Activated CD4-positive, alpha-beta T cell treated with anti-CD3 and anti-CD28 coated beads, Interleukin-2, amount 50 U/mL, for 1 hour (primary cell): ENCODE measurements at places on chromosomes 16 and 17.

DNA sequence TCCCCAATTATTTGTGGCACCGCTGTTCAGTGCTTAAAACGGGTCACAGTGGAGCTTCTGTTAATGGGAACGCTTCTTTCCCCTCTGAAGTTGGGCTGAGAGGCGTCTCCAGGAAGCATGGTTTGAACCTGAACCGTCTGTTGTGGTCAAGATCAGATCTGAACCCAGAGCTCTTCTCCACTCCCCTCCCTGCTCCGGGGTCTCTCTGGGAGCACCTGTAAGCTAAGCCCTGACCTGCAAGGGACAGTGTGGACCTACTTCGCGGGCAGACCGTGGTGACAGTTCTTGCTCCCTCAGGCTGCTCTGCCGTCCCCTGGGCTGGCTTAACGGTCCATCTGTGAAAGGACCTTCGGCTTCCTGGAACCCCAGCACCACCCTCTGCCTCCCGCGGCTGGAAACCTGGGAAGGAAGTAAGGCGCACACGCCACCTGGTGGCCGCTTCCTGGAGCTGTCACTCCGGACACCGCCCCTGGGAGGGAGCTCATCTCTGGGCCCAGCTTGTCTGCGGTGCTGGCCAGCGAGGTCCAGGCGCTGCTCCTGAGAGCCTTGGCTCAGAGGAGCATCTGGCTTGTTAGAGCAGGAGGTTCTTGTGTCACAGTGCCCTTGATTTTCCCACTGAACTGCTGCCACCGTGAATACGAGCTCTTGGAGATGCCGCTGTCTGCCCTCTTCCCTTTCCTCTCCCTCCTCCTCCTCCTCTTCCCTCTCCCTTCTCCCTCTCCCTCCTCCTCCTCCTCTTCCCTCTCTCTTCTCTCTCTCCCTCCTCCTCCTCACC lies 518.5 kb upstream of the EEF2KMT start:
- peak; percentile 1 for DNase-seq

- DNase-seq: peak; percentile 51
These were observed 8.2 kb downstream of the ADCY7 start for GRCh38 chr16:50274326-50275097.

GRCh38 chr17:76254275-76254674 lies 10.9 kb upstream of the UBALD2 start:
- no peak for DNase-seq

DNA sequence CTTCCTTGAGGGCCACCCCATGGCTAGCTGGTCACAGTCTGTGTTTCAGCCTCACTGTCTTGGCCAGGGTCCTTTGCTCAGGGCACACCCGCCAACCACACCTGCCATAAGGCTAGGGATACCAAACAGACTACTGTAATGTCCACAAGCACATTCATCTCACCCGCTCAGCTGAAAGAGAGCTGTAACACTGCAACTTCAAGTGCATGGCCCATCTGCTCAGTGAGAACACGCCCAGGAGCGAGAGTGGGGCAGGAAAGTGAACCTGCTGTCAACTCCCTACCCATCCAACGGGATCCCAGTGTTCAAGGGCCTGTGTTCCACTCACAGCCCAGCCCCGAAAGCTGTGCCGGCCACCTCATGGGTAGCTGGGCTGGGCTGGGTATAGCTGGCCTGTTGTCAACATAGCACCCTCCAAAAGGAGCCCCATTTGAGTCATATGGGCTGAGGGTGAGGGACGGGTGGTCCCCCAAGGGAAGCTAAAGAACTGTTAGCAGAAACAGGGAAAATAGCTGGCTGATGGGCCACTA lies 55.7 kb downstream of the SCNN1B start:
- DNase-seq: no peak

GRCh38 chr17:3639981-3640596 lies 3.5 kb downstream of the CTNS start:
- no peak for DNase-seq

- no peak for DNase-seq
These were observed 190.7 kb upstream of the DYNLRB2 start for GRCh38 chr16:80350061-80350460.

- no peak for DNase-seq
These were observed 4.0 kb downstream of the WBP2 start for GRCh38 chr17:75850928-75851692.

DNA sequence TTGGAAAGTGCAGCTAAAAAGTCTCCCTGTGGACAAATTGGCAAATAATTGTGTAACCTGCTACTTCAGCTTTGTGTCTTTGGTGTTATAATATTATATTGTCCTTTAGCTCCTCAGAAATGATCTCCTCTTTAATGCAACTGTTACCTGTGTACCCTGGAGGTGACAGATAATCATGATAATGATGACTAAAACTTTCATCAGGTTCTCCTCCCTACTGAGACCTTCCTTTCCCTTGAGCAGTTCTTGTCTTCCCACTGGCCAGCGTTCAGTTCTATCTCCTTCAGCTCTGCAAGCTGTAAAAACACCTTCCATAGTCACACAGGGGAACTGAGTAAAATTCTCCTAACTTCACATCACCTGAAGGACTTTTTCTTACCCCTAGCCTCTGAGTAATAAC lies 14.7 kb downstream of the KRT12 start:
- no peak for DNase-seq

DNA sequence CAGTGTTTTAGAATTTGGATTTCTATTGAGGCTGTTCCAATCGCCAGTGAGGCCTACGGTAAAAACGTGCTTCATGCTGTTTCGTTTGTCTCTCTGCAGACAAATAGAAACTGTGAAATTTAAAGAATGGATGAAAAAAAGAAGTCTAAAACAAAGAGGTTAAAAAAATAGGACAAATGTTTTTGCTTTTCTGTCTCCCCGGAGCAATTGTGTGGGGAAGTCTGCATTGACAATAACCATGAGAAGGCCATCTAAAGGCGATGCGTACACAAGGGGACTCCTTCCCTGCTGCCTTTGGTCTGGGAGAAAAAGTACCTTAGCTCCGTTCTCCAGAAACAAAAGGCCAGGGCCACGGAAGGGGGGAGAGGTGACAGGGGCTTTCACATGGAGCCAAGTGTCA lies 4.6 kb upstream of the ZFHX3 start:
- no peak for DNase-seq

GRCh38 chr16:49559242-49559641 lies 185.6 kb downstream of the C16orf78 start:
- DNase-seq: no peak

GRCh38 chr17:67588326-67588725 lies 129.4 kb upstream of the NOL11 start:
- no peak for DNase-seq

DNA sequence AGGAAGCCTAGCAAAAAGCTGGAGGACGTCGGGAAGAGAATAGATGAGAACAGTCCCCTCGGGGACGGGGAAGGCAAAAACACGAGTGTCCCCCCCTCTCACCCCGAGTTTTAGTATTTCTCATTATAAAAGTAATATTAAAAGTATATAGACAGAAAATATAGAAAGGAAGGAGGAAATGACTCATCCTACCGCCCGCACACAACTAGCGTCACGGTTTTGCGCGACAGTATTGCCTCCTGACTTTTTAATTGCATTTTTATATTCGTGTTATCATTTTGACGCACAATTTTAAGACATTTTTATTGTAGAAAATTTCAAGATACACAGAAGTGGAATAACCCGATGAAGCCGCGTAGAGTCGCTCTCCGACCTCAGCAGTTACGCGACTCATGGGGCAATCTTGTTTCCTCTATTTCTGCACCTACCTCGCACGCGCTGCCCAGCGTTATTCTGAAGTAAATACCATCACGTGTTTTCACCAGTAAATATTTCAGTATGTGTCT lies 652 bp upstream of the SLC25A19 start:
- peak; percentile 66 for DNase-seq

DNA sequence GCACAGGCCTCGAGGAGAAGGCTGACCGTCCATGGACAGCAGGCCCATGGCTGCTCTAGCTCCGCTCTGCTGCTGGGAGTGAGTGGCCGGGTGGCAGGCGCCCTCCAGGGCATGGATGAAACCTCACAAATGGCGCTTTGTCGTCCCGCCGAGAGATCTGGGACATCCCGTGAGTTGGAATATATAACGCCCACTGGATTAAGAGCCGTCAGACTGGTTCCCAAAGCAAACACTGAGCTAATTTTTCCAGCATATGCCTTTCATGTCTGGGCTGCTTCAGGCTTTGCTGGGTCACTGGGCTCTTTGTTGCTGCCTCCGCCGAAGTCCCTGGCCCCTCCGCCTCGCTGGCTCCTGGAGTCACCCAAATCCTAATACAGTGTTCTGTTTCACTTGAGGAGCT lies 266.3 kb downstream of the FOXL1 start:
- no peak for DNase-seq

DNA sequence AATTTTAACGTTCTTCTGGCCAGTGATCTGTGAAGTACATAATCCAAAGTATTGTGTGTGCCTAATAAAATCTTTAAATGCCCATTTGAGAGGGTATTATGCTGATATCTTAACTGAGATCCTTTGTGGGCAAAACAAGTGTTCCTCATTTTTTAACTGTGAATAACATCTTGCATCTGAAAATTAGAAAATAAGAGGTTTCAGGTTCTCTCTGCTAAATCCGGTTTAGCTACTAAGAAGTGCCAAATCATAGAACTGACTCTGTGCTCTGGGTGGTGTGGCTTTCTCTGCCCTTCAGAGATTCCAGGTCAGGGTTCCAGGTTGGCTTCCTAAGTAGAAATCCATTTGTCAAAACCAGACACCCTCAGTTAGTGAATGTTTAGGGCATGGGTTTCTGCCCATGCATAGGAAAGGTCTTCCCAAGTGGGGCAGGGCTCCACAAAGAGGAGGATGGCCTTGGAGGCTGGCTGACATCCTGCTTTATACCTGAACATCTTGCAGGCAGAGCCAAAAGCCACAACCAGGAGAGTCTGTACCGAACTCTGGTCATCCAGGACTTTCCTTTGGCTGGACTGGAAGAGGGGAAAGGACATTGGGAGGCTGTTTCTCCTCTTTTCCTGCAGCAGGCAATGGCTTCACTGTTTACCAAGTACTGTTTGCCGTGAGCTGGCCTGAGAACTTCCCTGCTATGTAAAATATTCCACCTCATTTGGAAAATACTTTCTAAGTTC lies 8.5 kb downstream of the ALDH3A2 start:
- DNase-seq: no peak

DNA sequence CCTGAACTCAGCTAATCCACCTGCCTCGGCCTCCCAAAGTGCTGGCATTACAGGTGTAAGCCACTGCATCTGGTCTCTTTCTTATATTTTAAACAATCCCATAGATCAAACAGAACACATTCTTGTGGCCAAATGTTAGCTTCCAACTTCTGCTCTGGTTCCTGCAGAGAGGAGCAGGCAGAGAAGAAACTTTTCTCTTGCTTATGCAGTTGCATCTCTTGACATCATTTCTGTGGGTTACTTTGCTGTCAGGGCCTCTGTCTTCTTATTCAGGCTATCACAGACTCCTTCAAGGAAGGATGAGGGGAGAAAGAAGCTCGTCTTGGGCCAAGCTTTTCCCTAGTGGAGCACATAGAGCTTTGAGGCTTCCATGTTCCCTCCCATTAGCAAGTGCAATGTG lies 7.8 kb downstream of the HSD17B2 start:
- no peak for DNase-seq

GRCh38 chr17:72120642-72121163 lies at the start of gene SOX9:
Gene SOX9, plus strand, starts transcription at chr17:72121020. Its CDS starts 372 bp downstream, at chr17:72121392.
- DNase-seq: no peak

GRCh38 chr16:49913720-49914119 lies 57.8 kb upstream of the ZNF423 start:
- no peak for DNase-seq

DNA sequence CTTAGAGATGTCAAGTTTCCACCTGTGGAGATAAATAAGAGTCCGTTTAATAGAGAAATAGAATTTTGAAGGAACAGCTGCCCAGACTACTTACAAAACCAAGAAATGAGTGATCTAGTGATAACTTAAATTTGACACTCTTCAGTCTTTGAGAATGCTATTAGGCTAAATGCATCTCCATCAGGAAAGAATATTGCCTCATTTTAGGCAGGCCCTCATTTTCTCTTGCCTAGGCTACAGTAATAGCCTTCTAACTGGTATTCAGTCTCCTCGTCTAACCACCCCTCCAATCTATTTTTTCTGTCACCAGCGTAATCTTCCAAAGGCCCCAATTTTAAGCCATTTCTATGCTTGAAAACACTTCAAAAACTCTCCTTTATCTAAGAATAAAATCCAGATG lies 537.8 kb upstream of the CA10 start:
- no peak for DNase-seq

DNA sequence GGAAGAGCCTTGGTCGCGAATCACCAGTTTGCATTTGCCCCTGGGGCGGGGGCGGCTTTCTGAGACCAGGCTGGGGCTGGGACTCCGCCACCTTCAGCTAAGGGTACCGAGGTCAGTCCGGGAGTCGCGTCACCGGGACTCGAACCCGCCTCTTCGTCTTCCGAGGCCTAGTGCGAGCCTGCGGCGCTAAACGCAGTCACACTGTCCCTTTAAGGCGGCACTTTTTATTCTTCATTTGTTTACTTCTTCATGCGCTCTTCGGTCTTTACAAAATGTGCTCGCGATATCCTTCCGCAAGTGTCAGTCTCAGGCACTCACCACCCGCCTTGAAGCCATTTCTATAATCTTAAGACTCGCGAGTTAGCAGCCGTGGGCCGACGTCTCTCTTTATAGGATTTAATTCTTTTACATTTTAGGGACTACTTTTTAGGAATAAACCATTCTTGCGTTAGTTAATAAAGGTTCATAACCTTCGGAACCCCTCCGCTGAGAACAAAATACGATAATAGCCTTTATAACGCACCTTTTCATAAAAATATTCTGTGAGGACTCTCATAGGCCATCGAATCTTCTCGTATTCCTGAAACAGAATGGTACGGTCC lies 593 bp upstream of the HEXIM1 start:
- DNase-seq: peak; percentile 67

DNA sequence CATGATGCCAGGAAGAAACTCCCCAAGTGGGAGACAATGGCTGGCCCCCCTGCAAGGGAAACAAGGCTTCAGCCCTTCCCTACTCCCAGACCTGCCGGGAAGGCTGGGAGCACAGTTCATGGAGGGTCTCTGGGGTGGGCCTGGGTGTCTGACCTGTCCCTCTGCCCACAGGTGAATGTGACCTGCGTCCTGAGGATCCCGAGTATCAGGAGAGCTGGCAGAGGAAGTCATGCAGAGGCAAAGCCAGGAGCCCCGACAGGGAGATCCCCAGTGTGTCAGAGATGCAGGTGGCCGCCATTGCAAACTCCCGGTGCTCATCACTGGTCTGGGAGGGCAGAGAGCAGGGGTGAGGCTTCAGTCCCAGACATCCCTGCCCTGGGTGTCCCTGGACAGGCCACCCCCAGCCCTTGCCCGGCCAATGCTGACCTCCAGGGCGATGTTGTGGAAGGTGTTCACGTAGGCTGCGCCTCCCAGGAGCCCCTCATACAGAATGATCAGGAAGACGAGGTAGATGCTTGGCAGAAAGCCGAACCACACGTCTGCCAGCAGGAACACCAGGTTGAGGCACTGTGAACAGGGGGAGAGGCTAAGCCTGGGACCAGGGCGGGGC lies 5.3 kb upstream of the NPIPB7 start:
- DNase-seq: no peak

GRCh38 chr17:58059141-58059540 lies 24.1 kb upstream of the DYNLL2 start:
- no peak for DNase-seq

DNA sequence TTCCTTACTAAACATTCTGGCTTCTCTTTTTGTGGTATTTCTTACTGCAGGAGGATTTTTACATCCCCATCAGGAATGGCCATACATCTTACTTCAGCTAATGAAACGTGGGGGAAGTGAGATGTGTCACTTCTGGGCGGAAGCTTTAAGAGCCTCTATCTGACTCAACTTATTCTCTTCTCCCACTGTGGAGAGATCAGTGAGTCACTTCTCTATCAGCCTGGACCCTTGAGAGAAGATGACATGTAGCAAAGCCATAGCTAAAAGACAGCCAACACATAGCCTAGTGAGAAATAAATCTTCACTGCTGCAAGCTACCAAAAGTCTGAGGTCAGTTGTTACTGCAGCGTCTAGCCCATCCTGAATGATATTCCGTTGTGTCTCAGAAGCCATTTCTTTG lies 1066.7 kb upstream of the RBFOX1 start:
- DNase-seq: no peak
